Amygdala (tissue), 56 donors: ENCODE measurements at places on chromosomes 4 and X.

DNA sequence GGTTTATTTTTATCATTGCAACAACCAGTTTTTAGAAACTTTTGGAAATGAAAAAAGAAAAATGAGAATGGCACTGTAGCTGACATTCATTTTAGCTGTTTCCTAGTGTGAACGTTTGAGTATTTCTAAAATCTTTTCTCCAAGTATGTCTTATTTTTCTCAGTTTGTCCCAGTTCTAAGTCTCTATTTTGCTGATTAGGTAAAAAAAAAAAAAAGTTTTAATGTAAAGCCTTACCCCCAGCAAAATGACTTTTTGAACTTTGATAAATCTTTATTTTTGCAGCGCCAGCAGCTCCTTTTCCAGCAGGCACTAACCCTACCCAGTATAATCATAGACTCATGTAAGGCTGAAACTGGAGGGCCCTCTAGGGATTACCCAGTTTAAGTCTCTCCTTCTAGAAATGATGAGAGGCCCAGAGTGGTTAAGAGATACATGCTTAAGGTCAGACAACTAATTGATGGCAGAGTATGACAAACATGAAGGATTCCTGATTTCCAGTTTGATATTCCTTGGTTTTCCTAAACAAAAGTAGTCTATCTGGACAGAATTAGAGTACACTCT, 84.3 kb upstream of the SLC4A4 start:
- DNase-seq, result no peak

- no peak for DNase-seq
Measured at GRCh38 chr4:165299399-165300060, 27.9 kb upstream of the MSMO1 start.

DNA sequence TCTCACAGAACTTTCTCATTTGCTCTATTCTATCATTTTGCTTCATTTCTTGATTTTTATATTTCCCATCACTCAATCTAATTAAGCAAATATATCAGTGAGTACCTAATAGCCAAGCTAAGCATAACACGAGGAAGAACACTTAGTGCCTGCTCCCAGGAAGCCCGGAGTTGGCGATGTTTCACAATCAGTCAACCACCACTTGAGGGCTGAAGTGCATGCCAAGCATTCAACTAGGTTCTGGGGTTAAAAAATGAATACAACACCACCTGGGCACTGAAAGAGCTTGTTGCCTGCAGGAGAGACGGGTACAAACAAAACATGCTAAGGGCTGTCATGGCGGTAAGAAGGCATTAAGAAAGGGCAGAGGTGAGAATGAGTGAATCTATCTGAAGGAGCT, 47.5 kb downstream of the UCHL1 start:
- DNase-seq, result no peak

DNA sequence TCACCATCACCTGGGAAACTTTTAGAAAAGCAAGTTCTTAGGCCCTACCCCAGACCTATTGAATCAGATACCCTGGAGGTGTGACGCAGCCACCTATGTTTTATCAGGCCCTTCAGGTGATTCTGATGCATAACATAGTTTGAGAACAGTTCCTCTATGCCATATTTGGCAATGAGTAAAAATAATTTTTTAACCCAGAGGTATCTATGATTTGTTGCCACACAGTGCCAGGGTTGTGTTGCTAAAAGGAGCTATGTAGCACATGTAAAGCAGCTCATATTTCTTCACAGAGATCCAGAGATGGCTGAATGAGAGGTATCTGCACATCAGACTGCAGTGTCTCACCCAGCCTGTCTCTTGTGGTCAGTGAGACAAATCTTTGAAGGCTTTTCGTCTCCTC, 85.3 kb downstream of the PTPN13 start:
- DNase-seq, result no peak

- DNase-seq, result no peak
Measured at GRCh38 chr4:13171292-13172057, 312.7 kb downstream of the RAB28 start.

GRCh38 chr4:182206916-182207315, 36.3 kb upstream of the TENM3 start:
- DNase-seq, result no peak

GRCh38 chr4:184900184-184900583, 74.4 kb upstream of the ACSL1 start:
- DNase-seq, result no peak

GRCh38 chr4:185040523-185040922, 22.2 kb downstream of the HELT start:
- no peak for DNase-seq

DNA sequence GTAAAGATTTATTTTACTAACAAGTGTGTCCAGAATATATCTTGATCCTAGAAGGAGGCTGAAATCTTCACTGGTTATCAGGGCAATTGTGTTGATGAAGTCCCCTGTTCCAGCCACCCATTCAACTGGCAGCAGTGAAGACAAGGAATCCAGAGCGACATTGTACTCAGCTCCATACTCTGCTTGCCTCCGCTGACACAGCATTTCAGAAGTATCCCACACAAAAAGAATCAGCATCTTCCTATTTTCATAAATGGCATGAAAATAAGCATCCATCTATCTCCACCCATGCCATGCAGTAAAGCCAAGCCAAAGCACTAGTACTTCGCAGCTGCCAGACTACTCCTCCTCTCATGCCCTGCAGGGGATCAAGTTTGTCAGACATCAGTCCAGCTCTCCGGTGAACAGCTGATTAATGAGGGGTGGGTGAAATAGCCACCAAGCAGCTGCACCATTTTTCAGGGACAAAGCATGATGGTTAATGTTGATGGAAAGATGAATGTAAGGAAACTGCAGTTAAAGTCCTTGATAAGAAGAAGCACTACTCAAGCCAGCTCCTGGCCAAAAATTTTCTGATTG, 54.0 kb downstream of the COL25A1 start:
- no peak for DNase-seq

- no peak for DNase-seq
Measured at GRCh38 chr4:72977936-72978485, 91.5 kb downstream of the COX18 start.

GRCh38 chrX:29215251-29215650, 628.0 kb downstream of the IL1RAPL1 start:
- DNase-seq, result no peak

- DNase-seq, result no peak
Measured at GRCh38 chrX:42189576-42189975, 266.2 kb upstream of the CASK start.

DNA sequence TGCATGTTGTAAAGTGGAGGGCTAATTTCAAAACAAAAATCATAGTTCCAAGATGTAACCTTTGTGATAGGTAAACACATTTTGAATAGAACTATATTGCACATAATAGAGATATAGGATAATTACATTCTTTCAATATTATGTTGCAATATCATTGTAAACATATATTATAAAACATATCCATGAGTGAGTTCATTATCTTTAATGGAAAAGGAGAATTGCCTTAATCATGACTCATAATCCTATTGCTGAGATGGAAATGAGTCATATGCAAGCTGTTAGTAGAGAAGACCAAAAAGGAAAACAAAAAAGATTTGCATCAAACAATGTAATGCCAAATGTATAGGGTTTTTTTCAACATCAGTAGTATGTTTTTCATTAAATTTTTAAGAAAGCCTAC, 73.7 kb upstream of the WDR44 start:
- no peak for DNase-seq

DNA sequence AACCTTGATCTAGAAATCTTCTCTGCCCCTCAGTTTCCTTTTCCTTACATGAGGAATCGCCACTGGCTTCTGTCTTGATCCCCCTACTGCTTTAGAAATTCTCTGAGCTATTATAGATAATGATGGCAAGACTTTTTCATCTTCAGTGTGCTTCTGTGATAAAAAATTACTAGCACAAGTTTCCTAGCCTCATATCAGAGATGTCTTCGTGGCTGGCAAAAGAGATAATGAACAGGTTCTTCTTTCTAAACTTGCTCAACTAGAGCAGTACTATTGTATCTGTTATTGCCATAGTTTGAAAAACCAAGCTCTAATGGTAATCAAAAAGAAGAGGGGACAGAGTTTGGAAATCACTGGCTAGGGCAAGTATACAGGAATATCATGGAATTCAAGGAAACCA, 4.1 kb upstream of the PDGFC start:
- no peak for DNase-seq

DNA sequence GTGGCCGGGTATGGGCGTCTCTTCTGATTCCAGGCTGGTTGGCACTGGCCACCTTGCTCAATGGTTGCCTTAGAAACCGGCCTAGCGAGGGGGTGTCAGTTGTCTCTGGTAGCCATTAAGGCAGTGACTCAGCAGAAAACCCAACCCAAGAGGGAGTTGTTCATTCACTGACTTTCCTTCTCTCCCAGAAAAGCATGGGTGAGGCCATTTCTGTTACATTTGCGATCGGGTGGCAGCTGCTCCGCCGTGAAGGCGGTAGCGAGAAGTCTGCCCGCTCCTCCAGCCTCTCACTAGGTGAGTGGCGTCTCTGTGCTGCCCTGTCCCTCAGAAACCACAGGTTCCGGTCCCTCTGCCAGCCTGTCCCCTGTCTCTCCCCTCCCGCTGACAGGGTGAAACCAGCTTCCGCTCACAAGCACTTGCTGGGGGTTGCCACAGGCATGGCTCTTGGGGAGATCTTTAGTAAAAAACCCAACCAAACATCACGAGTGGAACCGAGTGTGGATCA, 17.4 kb downstream of the IRAK1 start:
- DNase-seq, result no peak

DNA sequence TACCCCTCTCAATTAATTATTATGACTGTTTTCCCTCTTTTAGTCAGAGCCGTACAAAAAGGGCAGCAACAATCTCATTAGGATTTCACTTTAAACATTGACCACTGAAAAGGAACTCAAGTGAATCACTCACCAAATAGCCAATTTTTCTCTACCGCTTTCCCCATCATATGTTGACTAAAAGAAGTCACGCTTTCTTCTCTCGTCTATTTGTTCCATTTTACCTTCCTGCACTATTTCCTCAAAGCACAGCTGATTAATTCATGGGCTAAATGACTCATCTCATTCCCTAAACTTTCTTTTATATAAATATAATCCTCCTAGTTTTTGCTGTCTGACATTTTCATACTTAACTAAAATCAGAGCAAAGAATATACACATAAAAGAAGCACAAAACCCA, 8.2 kb downstream of the MID1 start:
- no peak for DNase-seq

GRCh38 chr4:147865926-147866325, 134.0 kb downstream of the ARHGAP10 start:
- no peak for DNase-seq

- no peak for DNase-seq
Measured at GRCh38 chr4:73450398-73451004, 14.5 kb downstream of the AFP start.

DNA sequence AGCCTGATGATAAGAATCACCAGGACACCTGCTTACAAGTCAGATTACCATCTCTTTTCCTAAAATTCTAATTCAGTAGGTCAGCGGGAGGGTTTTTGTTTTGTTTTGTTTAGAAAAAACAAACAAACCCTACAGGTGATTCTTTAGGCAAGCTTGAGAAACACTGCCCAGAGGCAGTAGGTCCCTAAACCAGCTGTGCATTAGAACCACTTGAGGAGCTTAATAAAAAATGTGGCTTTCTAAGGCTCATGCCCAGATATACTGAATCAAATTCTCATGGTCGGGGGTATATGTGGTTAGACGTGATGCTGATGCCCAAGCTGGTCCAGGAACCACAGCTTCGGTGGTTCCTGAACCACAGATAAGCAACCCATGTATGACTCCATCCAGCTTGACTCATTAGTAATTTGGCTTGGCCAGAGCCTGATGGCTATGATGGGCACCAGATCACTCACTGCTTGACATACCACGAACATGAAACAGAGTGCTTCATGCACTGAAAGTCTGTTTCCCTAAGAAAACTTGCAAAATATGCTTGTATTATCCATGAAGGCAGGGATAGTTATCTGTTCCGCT, 338.1 kb upstream of the F9 start:
- no peak for DNase-seq

DNA sequence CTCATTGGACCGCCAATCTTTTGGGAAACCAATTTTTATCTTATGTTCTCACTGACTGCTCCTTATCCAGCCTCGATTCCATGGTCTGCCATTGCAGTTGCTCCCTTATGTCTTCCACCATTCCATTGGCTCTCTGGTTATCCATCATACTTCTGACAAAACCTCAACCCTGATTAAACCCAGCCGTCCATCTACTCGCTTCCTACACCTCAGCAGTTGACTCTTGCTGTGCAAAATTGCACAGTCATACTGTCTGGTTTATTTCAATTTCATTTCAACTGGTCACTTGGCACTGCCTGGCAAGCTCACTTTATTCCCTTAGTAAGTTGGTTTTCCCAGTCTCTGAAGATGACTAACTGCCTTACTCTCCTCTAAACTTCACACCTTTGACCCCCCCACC, 26.2 kb downstream of the ARL9 start:
- DNase-seq, result no peak

DNA sequence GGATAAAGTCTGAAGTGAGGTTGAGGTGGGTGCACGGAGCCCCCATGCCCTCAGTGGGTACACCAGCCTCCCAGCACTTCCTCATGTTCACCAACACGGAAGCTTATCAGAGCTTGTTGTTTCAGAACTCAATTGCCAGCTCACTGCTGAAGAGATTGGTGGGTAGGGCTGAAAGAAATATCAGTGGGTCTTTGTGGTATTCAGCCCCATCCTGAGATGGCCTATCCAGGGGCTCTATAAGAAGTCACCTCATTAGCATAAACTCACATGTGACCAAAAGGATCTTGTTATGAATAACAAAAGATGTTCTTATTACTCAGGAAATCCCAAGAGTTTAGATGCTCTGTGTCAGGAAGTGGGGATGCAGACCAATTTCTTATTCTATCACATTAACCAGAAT, 177.3 kb downstream of the ARHGAP10 start:
- no peak for DNase-seq

- no peak for DNase-seq
Measured at GRCh38 chrX:115409551-115409950, 120.0 kb downstream of the LUZP4 start.

GRCh38 chr4:159002950-159003349, 99.9 kb upstream of the RAPGEF2 start:
- no peak for DNase-seq
